ENCODE measurements at places on chromosomes 11 and 22. TPM values are rescaled to one million over a fixed set of nuclear protein-coding genes. Genes with fewer than 3 reads are reported as not detected.

Gene OR10D3
- total RNA-seq = not detected

DNA sequence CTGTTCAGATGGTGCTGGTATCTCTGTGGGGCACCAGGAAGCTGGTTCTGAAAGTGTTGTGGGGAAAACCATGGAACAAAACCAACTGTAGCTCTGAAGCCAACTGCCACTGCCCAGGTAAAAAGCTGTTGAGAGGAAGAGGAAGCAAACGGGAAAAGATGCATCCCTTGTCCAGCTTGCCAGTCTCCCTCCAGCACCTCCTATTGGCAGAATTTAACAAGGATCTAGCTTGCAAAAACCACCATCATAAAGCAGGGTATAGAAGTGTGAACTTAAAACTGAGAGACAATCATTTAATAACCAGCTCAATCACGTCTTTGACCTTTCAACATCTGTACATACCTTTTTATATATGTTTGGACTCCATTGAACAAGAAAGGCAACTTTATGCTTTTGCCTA, 4.5 kb downstream of the PATE1 start:
- no peak for ATAC-seq

Gene SLC37A2
- total RNA-seq = 3.4 TPM

- no peak for ATAC-seq
Measured at GRCh38 chr11:107962181-107962580, 33.9 kb downstream of the RAB39A start.

- ATAC-seq = no peak
Measured at GRCh38 chr11:44445500-44446365, 119.7 kb upstream of the CD82 start.

DNA sequence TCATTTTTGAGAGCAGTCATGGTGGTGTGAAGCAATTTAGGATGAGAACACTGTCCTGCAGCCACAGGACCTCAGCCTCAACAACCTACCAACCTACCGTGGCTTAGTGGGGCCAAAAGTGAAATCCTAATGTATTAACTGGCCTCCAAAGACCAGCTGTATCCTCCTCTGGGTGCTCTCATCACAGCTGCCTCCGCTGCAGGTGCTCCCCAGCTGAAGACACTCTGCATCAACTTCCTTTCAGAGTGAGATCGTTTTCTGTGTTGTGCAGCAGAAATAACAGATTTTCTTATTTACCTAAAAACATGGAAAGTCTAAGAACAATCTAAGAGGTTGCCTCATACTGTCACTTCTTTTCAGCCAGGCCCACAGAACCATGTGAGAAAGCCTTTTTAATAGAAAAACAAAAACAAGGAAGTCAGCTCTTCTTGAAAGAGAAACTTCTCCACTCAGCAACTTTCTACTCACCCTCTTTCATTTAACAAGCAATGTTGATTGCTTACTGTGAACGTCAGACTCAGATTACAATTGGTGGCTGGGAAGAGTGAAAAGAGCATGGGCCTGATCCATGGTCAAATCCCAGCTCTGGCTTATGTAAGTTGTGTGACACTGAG, 136.1 kb downstream of the TENM4 start:
- ATAC-seq = peak; percentile 28

Gene TMEM258
- 32.0 TPM for total RNA-seq

Gene RIBC2
- total RNA-seq = not detected

Gene CASP1
- 5.3 TPM for total RNA-seq

GRCh38 chr11:115906171-115906570, 402.0 kb upstream of the CADM1 start:
- no peak for ATAC-seq

DNA sequence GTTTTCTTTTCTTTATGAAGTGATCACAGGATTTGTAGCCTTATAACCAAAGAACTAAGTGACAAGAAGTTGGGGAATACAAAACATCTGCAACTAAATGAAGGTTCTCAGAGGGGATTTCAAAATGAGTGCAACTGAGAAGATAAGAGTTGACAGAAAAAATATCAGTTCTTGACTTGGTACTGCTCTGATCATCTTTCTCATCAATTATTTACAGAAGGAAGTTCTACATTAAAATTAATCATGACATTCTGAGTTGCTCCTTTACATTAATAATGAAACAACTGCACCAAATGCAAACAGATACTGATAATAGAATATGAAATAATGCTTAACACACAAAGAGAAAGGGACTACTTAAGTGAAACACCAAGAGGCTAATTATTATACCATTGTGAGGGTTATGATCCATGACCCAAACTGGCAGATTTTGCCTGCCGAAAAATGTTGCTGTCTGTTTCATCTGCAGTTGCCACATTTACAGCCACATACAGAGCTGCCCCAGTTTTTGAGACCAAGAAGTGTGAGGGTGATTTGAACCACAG, 561.9 kb upstream of the ANO5 start:
- no peak for ATAC-seq

DNA sequence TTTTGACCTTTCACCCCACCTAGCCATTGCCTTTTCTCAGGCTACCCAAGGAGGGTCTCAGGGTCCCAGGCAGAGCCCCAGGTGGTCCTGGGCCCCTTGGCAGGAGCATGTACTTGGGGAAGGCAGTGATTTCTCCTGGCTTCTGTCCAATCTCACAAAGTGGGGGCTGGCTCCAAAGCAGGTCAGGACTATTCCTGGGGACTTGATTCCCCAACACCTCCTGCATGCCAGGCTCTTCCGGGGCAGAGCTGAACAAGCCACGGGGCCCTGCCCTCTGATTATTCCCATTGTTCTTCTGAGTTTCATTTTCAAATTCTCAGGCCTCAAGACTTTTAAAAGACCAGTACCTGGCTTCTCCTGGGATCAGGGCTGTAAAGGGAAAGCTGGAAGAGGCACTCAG, 1.5 kb upstream of the TCF20 start:
- ATAC-seq = no peak

Gene OR51B2
- not detected for total RNA-seq

GRCh38 chr11:130102301-130103249, 32.9 kb downstream of the APLP2 start:
- peak; percentile 55 for ATAC-seq

- ATAC-seq = no peak
Measured at GRCh38 chr11:79026803-79027445, 413.9 kb downstream of the TENM4 start.

Gene CRYBA4
- not detected for total RNA-seq

GRCh38 chr22:35307372-35307771, 7.7 kb downstream of the TOM1 start:
- no peak for ATAC-seq

Gene ASPHD2
- total RNA-seq = 1.2 TPM

DNA sequence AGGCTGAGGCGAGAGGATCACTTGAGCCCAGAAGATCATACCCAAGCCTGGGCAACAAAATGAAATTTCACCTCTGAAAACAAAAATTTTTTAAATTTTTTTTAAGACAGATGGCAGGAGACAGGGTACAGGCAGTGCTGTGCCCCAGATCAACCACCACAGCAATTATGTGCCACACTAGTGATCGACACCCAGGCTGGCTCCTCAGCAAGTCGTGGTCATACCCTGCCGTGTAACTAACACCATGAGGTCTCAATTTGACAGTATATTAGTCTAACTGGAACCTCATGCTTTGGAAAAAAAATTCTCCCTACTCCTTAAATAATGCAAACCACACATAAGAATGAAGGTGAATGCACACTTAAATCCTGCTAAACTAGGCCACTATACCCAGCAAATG, 8.3 kb downstream of the SF3A1 start:
- no peak for ATAC-seq

- ATAC-seq = no peak
Measured at GRCh38 chr11:32931606-32932005, 39.0 kb downstream of the QSER1 start.

DNA sequence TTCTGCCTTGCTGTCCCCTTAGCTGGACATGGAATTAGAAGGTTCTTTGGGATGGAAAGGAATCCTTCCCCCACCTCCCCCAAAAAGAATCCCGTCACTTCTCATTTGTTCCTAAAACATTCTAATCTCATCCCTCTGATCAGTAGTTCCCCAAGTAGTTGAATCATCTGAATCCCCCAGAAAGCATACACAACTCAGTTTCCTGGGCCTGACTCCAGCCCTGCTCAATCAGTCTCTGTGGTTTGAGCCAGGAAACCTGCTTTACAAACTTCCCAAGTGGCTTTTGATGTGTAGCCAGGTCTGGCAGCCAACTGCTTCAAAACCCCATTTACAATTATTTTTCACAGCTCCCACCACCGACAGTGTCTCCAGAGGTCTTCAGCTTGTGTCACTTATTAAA, 20.2 kb downstream of the C22orf31 start:
- ATAC-seq = no peak

- ATAC-seq = no peak
Measured at GRCh38 chr11:65915101-65915820, 3.6 kb downstream of the C11orf68 start.

GRCh38 chr11:1049431-1049891, 12.9 kb upstream of the MUC6 start:
- no peak for ATAC-seq

Gene PAMR1
- 4.2 TPM for total RNA-seq

DNA sequence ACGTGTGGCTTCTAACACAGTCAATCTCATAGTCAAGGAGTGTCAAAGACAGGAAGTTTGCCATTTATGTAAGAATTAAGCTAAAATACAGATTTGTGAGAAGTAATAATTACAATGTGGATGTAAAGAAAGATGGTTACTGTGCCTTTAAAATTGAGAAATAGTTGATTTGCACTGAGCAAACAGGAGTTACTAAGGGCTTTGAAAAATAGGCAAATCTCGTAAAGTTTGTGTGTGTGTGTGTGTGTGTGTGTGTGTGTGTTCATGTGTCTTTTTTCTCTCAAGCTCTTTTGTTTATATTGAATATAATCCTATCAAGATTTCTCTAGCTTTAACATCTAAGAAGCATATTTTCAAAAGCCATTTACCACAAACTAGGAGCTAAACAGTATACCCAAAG, 2284.5 kb downstream of the LRRC4C start:
- ATAC-seq = no peak

DNA sequence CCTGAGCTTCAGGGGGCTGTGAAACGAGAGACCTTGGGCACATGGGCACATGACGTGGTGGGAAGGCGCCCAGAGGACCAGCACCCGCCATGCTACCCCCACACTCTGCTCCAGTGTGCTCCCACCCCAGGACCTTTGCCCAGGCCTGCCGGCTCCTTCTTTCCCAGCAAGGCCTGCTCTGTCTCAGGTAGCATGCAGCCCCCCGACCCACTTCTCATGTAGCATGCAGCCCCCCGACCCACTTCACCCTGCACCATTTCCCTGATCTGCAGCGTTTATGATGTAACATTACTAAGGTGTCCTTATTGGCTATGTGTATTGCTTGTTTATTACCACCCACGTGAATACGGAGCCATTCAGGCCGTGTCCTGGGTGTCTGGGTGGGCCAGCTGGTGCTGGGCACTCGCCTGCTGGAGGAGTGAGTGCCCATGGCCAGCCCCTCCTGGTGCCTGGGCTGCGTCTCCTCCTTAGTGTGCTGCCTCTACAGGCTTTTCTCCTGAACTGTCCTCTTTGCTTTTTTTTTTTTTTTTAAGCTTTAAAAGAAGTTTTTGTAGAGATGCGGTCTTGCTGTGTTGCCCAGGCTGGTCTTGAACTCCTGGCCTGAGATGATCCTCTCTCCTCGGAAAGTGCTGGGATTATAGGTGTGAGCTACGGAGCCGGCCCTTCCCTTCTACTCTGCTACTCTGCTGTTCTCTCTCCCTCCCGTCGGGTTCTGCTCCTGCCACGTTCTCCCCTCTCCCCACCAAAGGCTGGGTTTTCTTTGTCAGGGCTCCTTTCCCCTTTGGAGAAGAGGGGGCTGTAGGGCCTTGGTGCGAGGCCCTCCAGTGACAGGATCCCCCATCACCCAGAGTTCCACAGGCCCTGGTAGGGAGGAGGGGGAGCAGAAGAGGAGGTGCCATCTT, 29.4 kb downstream of the LRP5 start:
- peak; percentile 22 for ATAC-seq

DNA sequence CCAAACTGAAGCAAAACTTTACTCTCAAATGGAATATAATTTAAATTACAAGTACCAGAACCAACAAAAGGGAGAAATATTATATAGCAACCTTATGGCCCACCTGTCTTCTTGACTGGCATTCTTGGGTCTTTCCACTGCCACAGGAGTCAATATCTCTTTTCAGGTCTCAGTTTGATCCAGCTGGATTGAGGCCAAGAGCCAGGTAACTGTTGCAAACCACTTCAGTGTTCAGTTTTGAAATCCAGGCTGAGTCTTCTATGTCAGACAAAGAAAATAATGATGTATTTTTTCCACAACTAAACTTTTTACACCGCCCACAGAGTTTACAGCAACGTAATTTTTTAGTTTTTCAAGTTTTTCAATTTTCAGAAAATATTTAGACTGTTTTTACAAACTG, 648 bp downstream of the DLG2 start:
- no peak for ATAC-seq

Gene IL17REL
- total RNA-seq = not detected

Gene FADS3
- total RNA-seq = 41.6 TPM

Gene PLEKHB1
- 49.3 TPM for total RNA-seq

DNA sequence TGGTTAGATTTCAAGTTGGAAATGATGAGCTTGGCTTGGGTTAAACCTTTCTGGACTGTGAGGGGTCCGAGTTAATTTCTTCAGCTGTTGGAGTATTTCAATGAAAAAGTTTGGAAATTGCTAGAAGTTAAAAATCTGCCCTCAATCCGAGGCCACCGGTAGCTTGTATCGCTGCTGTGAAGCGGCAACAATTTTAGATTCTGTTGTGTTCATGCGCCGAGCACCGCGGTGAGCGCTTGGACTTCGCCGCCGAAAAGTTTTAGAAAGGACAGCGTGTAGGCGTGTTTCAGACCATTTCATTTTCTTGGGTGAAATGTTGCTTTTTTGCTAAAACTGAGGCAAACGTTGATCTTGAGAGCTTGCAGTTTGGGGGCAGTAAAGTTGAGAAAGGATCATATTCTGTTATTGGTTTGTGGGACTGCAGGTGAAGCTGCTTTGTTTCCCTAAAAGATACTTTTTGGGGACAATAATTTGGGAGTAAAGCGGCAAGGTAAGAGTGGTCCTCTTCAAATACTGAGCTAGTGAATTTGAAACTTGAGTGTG, 928 bp downstream of the FBXO7 start:
- ATAC-seq = no peak

- ATAC-seq = no peak
Measured at GRCh38 chr11:293852-294661, 5.1 kb downstream of the PGGHG start.

GRCh38 chr11:96052921-96053651, 129.2 kb upstream of the MTMR2 start:
- ATAC-seq = no peak

DNA sequence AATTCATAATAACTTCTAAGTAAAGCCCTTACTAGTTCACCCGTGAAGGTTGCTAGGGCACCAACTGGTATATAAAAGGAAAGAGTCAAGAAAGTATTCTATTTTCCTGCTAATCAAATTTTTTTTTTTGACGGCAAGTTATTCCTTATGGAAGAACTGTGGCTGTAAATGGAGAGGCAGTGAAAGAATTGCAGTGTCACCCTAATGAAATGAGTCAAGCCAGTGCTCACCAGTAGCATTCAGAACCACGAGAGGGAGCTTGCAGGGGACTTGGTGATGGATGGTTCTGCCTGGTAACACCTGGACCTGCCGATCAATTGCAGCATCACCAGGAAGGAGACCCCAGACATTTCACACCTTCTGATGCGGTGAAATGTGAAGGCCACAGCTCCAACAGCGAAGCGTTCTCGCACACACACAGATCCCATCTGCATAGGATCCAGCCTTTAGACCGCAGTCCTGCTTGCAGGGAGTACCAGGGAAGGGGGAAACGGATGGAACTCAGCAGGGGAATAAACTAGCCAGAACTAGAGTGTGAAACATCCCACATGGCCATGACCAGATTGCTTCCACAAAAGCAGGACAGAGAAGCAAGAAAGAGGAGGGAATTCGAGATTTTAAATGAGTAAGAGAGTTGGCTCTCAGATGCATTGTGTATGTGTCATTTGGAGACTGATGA, 326.2 kb downstream of the TBC1D22A start:
- no peak for ATAC-seq
